ENCODE measurements at places on chromosomes 6 and 20. TPM values are rescaled to one million over a fixed set of nuclear protein-coding genes. Genes with fewer than 3 reads are reported as not detected.

DNA sequence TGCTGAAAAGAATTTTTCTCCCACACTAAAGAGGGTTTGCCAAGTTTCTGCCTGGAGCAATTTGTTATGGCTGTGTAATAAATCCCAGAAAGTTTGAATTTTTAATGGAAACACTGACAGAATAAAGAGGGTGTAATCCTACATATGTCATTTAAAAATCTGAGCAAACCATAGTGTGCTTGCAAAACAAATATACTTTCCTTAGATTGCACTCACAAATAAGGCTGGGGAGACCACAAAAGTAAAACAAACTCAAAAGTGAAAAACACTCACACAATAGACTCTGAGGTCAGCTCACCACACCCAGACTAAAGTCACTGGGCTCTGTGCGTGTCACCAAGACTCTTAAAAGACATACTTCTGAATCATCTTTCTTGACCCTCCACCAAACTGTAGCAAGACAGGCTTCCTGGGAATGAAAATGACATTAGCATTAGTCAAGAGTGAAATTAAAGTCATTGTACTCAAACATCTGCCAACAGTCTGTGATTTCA is 4.8 kb upstream of the ATXN1 start:
- H3K4me1 ChIP-seq, result peaks cover 86% of the 10 kb centered on the region
- H3K27me3 ChIP-seq, result peaks cover 20% of the 10 kb centered on the region
- H3K4me3 ChIP-seq, result no peak overlapping the region

DNA sequence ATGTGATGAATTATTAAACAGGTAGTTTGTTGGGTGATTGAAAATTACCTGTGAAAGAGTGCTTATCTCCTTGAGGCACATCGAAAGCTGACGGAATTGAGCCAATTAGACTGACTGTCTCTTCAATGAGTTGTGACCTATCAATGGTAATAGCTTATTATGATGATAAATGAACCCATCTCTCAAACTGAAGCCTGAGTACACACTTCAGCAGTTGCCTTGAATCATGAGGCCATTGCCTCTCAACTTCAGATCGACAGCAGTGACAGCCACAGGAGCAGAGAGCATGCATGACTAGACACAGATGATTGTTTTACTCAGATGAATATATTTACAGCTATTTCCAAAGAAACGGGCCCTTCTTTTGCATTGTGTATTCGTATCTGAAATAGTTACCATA is 323.9 kb downstream of the LAMA2 start:
- no peak overlapping the region for H3K27ac ChIP-seq
- no peaks in the 10 kb centered on the region for H3K4me1 ChIP-seq
- no peak overlapping the region for H3K4me3 ChIP-seq
- H3K36me3 ChIP-seq, result no peaks in the 10 kb centered on the region
- no peaks in the 10 kb centered on the region for H3K27me3 ChIP-seq

The MDFI gene
- not detected for polyA plus RNA-seq

GRCh38 chr6:123994891-123995635 is 191.4 kb downstream of the NKAIN2 start:
- H3K36me3 ChIP-seq, result no peaks in the 10 kb centered on the region
- DNase-seq, result no peak
- H3K27me3 ChIP-seq, result no peaks in the 10 kb centered on the region
- H3K27ac ChIP-seq, result no peak overlapping the region
- no peak overlapping the region for H3K4me3 ChIP-seq

The GPR63 gene
- polyA plus RNA-seq, result not detected

The SLC52A3 gene
- not detected for polyA plus RNA-seq

GRCh38 chr20:33757046-33757445 is 25.2 kb downstream of the ZNF341 start:
- no peak overlapping the region for H3K27ac ChIP-seq
- H3K4me3 ChIP-seq, result no peak overlapping the region
- no peaks in the 10 kb centered on the region for H3K27me3 ChIP-seq
- peaks cover 44% of the 10 kb centered on the region for H3K36me3 ChIP-seq
- DNase-seq, result no peak

DNA sequence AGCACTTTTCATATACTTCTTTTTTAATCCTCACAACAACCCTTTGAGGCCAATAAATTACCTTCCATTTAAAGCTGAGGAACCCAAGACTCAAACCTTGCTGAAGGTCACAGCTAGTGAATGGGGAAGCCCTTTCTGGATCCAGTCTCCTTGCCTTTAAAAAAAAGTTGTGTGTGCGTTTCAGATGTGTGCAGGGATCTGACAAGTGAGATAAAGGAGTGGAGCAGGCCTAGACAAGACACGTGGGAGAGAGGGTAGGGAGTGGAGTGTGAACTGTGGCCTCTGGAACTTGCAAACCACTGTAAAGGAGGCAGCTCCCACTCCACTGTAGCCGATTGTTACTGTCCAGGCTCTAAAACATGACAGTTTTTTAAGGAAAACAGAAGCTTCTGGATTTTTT is 1.9 kb downstream of the KLHL32 start:
- peaks cover 14% of the 10 kb centered on the region for H3K27me3 ChIP-seq
- DNase-seq, result no peak
- no peaks in the 10 kb centered on the region for H3K36me3 ChIP-seq
- H3K27ac ChIP-seq, result no peak overlapping the region
- H3K4me1 ChIP-seq, result peaks cover 35% of the 10 kb centered on the region
- no peak overlapping the region for H3K4me3 ChIP-seq

DNA sequence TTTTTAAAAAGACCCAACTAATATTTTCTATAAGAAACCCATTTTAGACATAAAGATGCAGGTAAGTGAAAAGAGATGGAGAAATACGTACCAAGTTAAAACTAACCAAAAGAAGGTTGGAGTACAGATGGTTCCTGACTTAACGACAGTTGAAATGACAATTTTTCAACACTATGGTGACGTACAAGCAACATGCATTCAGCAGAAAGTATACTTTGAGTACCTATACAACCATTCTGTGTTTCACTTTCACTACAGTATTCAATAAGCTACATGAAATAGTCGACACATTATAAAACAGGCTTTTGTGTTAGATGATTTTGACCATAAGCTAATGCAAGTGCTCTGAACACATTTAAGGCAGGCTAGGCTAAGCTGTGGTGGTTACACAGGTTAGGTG is 228.9 kb downstream of the RNGTT start:
- no peak overlapping the region for H3K27ac ChIP-seq
- no peak overlapping the region for H3K4me3 ChIP-seq
- H3K4me1 ChIP-seq, result peaks cover 29% of the 10 kb centered on the region
- peaks cover 26% of the 10 kb centered on the region for H3K36me3 ChIP-seq
- DNase-seq, result no peak

The SLC35B2 gene
- 119 TPM for polyA plus RNA-seq

The TULP4 gene
- 22.2 TPM for polyA plus RNA-seq

DNA sequence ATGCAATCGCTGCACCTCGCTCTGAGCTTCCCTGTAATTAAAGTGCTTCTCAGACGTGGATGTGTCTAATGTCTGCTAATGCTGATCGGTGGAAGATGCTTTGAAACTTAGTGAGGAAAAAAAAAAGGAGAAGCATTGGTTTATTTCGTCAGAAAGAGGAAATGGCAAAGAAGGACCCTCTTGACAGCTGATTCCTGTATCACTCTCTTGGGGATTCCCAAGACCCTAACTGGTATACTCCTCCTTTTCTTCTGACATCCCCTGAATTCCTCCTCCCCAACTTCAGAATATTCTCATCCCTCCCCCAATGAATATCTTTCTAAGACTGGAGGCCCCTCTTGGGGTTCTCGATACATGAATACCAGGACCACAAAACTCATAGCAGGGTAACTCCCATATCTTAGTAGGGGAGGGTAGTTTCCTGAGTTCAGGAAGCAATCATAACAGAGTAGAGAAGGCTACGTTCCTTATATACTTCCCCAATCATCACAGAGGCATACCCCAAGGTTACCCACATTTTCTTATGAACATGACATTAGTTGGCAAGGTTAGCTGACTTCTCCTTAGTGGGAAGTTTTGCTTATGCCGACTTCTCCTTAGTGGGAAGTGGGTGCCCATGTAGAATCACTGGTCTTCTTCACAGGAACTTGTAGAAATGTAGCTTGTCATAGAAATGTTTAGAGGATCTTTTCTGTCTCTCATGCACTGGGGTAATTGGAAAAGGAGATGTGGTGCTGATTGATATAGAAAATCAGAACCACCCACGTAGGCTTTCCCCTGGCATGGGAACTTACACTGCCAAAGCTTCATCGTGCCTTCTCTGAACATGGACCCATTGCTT is 63.8 kb upstream of the ATXN1 start:
- no peak overlapping the region for H3K27ac ChIP-seq
- peaks cover 3% of the 10 kb centered on the region for H3K36me3 ChIP-seq
- no peak overlapping the region for H3K4me3 ChIP-seq
- no peak for DNase-seq
- peaks cover 3% of the 10 kb centered on the region for H3K27me3 ChIP-seq

The RFX6 gene
- polyA plus RNA-seq, result not detected

DNA sequence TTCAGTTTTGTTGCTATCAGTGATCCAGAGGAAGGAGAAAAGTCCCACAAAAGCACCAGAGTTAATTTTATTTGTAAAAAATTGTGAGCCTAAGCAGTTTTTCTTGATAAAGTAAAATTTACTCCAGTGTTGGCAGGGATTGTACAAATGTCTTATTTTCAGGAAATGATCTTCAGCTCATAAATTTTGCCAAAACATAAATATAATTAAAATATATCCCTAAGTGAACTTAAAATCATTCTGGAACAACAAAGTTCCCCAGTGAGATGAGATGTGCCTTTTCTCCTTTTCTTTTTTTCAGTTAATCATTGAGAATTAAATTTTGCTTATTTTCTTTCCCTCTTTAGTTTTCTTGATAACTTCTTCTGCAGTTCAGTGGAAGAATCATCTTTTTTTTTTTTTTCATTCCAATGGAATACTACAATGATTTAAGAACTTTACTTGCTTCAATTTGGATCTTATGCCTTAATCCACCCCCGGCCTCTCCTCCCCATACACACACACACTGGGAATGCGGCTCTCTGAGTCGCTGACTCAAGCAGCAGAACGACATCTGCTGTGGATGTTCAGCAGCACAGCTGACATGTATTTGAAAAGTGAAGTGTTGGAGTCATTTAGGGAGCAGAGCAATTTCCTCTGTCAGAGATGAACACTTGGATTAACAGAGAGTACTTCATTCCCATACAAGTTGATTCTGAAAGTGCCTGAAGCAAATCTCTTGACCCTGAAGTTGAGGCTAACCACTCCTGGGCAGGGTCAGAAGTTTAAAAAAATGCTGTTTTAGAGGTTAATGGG is 27.7 kb upstream of the LAMA4 start:
- peaks cover 28% of the 10 kb centered on the region for H3K4me1 ChIP-seq
- H3K4me3 ChIP-seq, result no peak overlapping the region
- no peak overlapping the region for H3K27ac ChIP-seq
- H3K36me3 ChIP-seq, result no peaks in the 10 kb centered on the region
- no peak for DNase-seq

The TMEM239 gene
- polyA plus RNA-seq, result not detected

GRCh38 chr20:15576411-15576810 is 996.8 kb downstream of the KIF16B start:
- no peak overlapping the region for H3K4me3 ChIP-seq
- no peaks in the 10 kb centered on the region for H3K4me1 ChIP-seq
- H3K27me3 ChIP-seq, result no peaks in the 10 kb centered on the region
- H3K36me3 ChIP-seq, result no peaks in the 10 kb centered on the region

The TAGAP gene
- 114 TPM for polyA plus RNA-seq

- H3K27ac ChIP-seq, result peak within 1 kb of the TSS; percentile 99
- peaks cover 8% of the 10 kb centered on the region for H3K27me3 ChIP-seq
- peaks cover 45% of the 10 kb centered on the region for H3K4me1 ChIP-seq
- no peaks in the 10 kb centered on the region for H3K36me3 ChIP-seq
Measured at GRCh38 chr6:31546339-31546957, at the start of gene ATP6V1G2. ATP6V1G2 (minus strand) TSS chr6:31546608; CDS start chr6:31546559, 49 bp downstream.
